ENCODE measurements at places on chromosomes 2 and 18.

GRCh38 chr2:152468899-152469692 is 134.1 kb downstream of the FMNL2 start:
- no peak for DNase-seq

DNA sequence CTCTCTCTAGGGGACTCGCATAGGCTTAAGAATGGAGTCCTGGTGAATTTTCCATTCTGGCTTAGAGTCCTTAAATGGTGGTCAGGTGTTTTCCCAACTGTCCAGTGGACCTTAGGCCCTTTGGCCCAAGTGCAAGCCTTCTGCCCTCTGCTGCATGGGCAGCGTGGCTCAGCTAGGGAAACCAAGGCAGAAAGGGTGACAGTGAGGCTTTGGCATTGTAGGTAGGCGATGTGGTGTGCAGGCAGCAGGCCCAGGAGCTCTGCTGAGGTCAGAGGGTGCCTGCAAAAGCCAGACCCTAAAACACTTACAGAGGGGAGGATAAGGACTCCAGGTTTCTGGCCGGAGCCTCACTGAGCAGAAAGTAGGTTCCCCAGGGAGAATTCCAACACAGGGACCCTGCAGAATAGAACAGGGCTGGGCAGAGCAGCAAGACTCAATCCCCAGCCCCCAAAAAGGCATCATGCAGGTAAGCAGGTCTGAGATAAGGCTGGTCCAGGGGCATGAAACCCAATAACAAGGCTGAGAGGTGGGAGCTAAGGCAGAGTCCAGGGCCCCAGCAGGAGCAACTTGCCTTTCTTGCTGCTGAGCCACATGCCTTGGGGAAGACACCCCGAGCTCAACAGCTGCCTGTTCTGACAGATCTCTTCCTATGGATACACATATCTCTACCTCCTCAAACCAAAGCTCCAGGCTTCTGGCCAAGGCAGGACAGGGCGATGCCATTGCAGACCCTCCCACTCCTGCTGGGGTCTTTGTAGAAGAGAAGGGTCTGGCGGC is 199.7 kb downstream of the TNS1 start:
- DNase-seq = no peak

DNA sequence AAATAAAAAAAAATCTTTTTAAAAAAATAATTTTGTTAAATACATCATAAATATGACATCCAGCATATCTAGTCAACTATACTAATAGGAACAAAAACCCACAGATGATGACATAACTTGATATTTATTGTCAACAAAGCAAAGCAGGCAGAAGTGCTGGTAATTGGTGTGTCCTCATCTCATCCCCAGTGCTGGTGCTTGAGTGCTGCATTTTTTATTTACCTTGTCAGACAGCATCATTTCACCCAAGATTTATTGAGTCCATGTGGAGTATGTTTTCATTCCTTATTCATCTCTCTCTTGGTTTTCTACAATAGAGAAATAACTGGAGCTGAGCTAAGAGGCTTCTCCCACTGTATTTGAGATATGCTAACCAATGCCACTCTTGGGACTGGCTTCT is 191.6 kb upstream of the SLC14A2 start:
- no peak for DNase-seq

DNA sequence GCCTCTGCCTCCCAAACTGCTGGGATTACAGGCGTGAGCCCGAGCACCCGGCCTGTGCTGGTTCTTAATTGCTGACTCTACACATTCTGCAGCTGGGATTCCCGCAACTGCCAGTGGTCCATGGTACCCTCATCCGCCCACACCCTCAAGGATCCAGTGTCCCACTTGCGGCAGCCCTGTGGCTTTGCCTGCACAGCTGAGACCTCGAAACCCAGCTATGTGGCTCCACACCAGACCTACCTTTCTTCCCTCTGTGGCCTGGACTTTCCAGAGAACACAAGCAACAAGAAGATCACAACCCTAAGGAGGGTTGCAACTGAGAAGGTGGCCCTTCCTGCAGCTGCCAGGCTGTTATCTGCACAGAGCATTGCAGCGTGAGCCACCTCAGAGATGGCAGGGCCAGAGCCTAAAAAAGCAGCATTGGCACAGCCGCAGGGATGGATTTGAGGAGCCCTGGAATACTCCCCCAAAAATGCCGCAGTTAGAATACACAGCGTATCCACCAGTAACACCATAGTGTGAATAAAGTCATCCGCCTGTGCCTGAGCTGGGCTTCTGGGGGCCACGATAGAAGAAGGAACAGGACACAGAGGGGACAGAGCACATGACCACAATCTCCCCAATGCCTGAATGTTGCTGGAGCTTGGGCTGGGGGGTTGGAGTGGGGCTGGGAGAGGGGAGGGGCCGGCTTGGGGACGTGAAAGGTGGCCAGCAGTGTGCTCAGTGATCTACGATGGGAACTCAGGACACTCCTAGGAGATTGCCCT is 1.9 kb downstream of the GPR55 start:
- no peak for DNase-seq

DNA sequence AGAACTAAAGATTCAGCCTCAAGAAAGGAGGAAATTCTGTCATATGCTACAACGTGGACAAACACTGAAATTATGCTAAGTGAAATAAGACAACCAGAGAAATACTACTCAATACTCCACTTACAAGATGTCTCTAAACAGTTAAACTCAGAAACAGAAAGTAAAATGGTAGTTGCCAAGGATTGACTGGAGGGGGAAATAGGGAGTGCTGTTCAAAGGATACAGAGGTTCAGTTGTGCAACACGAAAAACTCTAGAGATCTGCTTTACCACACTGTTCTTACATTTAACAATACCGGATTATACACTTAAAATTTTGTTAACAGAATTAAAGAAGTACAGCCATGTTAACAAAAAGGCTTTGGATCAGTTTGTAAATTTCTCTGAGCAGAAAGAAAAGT is 39.8 kb upstream of the C2orf15 start:
- no peak for DNase-seq

GRCh38 chr2:118834901-118835745 is 12.3 kb downstream of the EN1 start:
- DNase-seq = no peak

DNA sequence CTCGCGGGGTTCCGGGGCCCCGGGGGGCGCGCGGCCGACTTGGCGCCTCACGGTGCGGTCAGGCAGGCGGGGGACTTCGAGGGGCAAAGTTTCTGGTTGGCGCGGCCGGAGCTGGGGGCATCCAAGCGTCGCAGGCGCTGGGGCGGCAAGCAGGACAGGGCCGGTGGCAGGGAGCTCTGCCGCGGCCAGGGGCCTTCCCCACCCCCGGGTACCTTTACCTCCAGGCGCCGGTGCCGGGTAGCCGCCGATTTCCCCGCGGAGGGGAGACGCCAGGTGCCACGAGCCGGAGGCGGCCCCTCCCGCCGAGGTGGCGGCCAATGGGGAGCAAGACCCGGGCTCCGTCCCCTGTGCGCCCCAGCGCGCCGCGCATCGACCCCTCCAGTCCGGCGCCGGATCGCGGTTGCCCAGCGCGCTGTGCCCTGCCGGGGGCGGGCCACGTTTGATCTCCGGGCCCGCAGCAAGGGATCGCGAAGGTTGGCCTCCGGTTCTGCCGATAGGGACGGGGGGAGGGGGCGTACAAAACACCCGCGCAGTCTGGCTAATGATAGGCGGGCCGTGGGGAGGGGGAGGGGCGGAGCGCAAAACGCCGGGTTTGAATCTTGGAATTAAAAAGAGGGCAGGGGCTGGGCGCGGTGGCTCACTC is at the start of gene ST8SIA5:
ST8SIA5 (minus strand) TSS at position 495 of the 643 bp plus-strand sequence. CDS start 545 bp downstream, outside the sequence.
- DNase-seq = no peak

- no peak for DNase-seq
These were observed 189.9 kb downstream of the CMPK2 start for GRCh38 chr2:6675791-6676190.

DNA sequence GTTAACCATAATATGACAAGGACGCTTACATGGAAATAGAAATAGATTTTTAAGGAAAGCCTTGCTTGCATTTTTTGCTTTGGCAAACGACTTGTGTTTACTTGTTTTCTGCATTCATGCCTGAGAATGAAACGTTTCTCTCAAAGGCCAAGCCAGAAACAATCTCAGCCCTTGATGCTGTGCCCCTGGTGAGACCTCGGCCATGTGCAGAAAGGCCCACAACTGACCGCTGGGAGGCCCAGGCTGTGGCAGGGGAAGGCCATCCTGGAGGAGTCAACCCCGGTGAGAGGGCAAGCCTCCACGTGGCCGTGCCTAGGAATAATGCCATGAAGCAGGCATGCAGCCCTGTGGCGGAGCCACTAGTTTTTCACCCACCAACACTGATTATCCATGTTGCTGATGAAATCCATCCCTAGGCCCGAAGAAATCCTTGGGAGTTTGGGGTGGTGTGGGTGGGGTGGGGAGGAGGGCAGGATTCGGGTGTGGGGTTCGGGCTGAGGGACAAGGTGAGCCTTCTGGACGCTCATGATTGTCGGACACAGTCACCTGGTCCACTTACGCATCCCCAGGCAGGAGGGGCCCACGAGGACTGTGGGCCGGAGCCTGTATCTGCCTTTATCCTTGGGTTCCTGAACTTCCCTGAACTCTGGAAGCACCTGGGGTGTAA is 107.6 kb upstream of the APCDD1 start:
- no peak for DNase-seq

GRCh38 chr2:27509326-27509725 is 12.7 kb downstream of the GCKR start:
- no peak for DNase-seq

- DNase-seq = peak; percentile 67
These were observed 85.1 kb upstream of the ATL2 start for GRCh38 chr2:38462121-38462661.

DNA sequence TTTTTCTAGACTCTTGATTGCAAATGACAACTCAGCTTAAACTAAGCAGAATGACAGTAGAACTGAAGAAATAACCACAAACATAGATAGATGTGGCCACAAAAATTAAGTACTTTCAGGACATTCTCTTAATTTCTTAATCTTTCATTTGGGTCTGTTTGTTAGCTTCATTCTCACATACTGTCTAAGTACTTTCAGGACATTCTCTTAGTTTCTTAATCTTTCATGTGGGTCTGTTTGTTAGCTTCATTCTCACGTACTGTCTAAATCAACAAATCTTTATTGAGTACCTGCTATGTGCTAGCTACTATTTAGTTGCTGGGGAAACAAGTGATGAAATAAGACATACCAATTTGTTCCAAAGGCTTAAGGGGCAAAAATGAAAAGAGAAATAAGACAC is 35.1 kb downstream of the FAM117B start:
- no peak for DNase-seq

DNA sequence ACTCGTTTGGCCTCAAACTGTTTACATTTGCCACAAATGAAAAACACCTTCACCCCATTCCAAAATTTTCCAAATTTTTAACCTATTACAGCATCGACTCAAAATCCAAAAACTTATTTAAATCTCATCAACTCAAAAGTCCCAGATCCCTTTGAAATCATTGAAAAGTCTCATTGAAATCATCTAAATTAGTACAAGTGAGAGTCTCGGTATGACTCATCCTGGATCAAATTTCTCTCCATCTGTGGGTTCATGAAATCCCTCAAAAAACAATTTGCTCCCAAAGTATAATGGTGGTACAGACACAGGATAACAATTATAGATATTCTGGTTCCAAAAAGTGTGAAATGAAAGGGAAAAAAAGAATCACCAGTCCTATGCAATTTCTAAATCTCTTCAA is 65.1 kb downstream of the LRP1B start:
- no peak for DNase-seq

Measured in stimulated activated CD4-positive, alpha-beta T cell treated with anti-CD3 and anti-CD28 coated beads, Interleukin-15, amount 100 ng/mL, for 48 hours (primary cell).